Lung (tissue), 17 donors: ENCODE measurements at places on chromosomes 2 and 18. TPM values are rescaled to one million over a fixed set of nuclear protein-coding genes. Genes with fewer than 3 reads are reported as not detected.

GRCh38 chr18:37299471-37300304 is 265.9 kb downstream of the CELF4 start:
- peak; percentile 98 for DNase-seq
- H3K27me3 ChIP-seq: no peaks in the 10 kb centered on the region
- H3K4me3 ChIP-seq: no peak overlapping the region
- no peak overlapping the region for H3K27ac ChIP-seq

Gene AQP12A
- total RNA-seq: not detected

- no peaks in the 10 kb centered on the region for H3K36me3 ChIP-seq
- H3K4me3 ChIP-seq: no peak overlapping the region
- H3K4me1 ChIP-seq: no peaks in the 10 kb centered on the region
These were observed 171.6 kb downstream of the PIK3C3 start for GRCh38 chr18:42126586-42126985.

GRCh38 chr2:37819186-37819585 is 105.9 kb upstream of the RMDN2 start:
- H3K27ac ChIP-seq: no peak overlapping the region
- H3K36me3 ChIP-seq: no peaks in the 10 kb centered on the region
- H3K4me3 ChIP-seq: no peak overlapping the region
- no peaks in the 10 kb centered on the region for H3K27me3 ChIP-seq
- DNase-seq: peak; percentile 62

Gene RAB1A
- 141 TPM for total RNA-seq

DNA sequence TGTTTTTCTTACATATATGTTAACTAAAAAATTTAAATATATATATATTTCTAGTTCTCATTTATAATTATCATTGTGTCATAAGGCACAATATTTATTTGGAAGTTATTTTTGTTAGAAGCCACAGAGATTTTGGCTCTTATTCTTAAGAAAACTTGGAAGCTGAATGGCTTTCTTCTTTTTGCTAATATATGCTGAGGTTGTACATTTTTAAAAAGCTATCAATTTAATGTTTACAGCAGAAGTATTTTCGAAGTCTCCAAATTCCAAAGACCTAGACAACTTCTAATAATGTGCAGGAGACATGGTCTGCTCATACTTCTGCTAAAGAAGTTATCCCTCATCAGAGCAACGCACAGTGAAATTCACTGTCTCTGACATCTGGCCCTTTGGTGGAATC is 3.7 kb upstream of the PIEZO2 start:
- peaks cover 4% of the 10 kb centered on the region for H3K36me3 ChIP-seq
- H3K4me3 ChIP-seq: no peak overlapping the region
- peaks cover 45% of the 10 kb centered on the region for H3K4me1 ChIP-seq
- peaks cover 4% of the 10 kb centered on the region for H3K27me3 ChIP-seq
- H3K27ac ChIP-seq: no peak overlapping the region
